ENCODE measurements at places on chromosomes 2 and 18. TPM values are rescaled to one million over a fixed set of nuclear protein-coding genes. Genes with fewer than 3 reads are reported as not detected.

Gene OTOS
- total RNA-seq, result not detected

Gene CMPK2
- total RNA-seq, result 114 TPM

Gene SERPINB7
- total RNA-seq, result not detected

Gene IL1A
- not detected for total RNA-seq

Gene CFAP53
- total RNA-seq, result 0.33 TPM

Gene KIF3C
- total RNA-seq, result 30.9 TPM

Gene TUBA3E
- not detected for total RNA-seq

Gene MC2R
- total RNA-seq, result not detected

Gene SCN9A
- total RNA-seq, result 2.5 TPM

Gene TNFRSF11A
- 0.73 TPM for total RNA-seq

All from melanocyte of skin (primary cell).